ENCODE measurements at places on chromosomes 6 and 20.

GRCh38 chr20:63125838-63126601 is 89.9 kb downstream of the YTHDF1 start:
- DNase-seq = no peak

DNA sequence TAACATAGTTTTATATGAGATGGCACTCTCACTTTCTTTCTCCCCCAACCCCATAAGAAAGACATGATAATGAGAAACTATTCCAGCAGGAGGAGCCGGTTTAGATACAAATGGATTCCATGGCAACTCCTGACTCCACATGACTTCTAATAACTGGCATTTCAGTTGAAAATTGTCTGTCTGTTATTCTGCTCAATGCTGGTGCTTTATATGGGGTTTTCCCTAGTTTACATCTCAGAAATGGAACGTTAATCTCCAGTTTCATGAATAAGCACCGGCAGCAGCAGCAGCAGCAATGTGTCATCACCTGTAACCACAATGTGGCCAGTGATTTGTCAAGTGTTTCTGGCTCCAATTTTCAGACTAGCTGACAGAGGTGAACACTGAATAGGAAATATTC is 8.0 kb upstream of the SIM1 start:
- no peak for DNase-seq

- DNase-seq = peak; percentile 63
Measured at GRCh38 chr20:37381621-37382471, 35.9 kb downstream of the SRC start.

DNA sequence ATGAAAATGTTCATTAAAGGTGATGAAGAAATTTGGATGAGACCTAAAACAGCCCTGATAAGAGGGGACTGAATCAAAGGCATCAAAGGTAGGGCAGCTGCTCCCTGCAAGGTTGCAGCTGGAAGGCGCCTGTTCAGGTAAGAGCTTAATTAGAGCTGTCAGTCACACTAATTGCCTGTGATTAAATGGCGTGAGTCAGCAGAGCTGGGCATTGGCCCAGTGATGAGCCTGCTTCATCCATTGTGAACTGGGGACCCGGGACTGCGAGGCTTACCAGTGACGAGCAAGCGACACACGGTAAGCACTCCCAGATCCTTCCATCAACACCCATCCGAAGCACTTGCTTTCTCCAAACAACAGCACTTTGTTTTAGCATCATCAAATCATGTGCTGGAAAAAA is 621.5 kb upstream of the CDH4 start:
- DNase-seq = no peak

- no peak for DNase-seq
Measured at GRCh38 chr6:11891547-11891946, 112.9 kb upstream of the ADTRP start.

- DNase-seq = no peak
Measured at GRCh38 chr20:24909086-24909780, 39.8 kb upstream of the CST7 start.

- no peak for DNase-seq
Measured at GRCh38 chr6:129599467-129599866, 110.5 kb downstream of the ARHGAP18 start.

- DNase-seq = no peak
Measured at GRCh38 chr6:108714101-108714765, 134.0 kb upstream of the ARMC2 start.

GRCh38 chr20:46022411-46023147 is 6.4 kb upstream of the SLC12A5 start:
- DNase-seq = peak; percentile 52
